Naive B cell (primary cell): ENCODE measurements at places on chromosomes 16 and 17.

DNA sequence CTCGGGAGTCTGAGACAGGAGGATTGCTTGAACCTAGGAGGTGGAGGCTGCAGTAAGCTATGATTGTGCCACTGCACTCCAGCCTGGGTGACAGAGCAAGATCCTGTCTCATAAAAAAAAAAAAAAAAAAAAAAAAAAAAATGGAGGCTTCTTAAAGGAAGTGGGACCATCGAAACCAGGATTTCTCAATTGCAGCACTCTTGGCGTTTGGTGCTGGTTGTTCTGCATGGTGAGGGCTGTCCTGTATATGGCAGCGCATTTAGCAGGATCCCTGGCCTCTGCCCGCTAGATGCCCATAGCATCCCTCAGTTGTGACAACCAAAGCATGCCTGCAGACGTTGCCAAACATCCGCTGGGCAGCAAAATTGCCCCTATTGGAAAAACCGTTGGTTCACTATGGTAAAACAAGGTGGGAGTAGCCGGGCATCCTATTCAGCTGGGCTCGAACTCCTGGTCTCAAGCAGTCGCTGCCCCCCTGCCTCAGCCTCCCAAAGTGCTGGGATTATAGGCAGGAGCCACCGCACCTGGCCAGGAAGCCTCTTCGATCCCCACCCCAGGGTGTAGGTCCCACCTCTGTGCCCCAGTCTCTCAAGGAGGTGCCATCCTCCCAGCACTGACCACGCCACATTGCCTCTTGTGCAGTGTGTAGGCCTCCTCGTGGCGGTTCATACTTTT is 6.5 kb upstream of the NPIPB7 start:
- no peak for DNase-seq

DNA sequence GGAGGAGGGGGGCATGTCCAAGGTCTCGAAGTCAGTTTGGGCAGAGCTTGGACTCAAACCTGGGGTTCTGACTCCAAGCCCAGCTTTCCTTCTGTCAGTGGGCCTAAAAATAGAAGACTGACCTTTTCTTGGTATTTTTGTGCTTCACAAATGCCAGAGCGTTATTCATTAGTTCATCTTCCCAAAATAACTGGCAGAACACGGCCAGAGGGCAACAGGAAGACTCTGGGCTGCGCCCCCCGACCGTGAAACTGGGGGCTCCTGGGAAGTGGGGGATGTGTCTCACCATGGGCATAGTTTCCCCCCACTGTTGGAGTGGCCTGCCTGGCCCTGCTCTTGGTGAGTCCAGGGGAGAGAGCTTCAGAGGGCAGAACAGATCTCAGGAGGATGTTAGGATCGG is 94.0 kb downstream of the SOCS1 start:
- DNase-seq: no peak

DNA sequence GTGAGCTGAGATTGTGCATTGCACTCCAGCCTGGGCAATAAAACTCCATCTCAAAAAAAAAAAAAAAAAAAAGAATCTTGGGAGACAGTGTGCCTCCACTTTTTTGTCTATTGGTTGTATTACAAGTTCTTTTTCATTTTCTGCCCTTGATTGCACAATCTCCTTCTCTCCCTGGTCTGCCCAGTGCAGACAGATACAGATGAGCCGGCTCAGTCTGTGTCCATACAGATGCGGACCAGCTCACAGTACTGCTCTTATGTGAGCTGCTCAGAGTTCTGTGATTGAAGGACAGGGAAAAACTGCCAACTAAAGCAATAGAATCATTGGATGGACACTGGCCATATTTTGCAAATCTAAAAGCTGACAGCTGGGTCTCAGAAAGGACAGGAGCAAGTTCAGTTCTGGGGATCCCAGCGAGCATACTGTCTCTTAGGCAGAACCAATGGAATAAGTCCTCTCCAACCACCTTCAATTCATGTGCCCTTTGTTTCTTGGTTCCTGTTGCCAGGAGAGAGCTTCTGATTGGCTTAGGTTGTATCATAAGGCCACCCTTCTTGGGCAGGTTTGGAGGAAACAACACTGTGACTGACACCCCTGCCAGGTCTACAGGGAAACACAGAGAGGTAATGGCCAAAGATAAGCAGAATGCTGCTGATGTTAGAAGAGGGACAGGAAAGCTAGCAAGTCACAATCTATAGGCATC is 495.6 kb upstream of the HSBP1 start:
- DNase-seq: no peak

GRCh38 chr17:39995438-39995837 is 14.8 kb downstream of the PSMD3 start:
- DNase-seq: no peak

DNA sequence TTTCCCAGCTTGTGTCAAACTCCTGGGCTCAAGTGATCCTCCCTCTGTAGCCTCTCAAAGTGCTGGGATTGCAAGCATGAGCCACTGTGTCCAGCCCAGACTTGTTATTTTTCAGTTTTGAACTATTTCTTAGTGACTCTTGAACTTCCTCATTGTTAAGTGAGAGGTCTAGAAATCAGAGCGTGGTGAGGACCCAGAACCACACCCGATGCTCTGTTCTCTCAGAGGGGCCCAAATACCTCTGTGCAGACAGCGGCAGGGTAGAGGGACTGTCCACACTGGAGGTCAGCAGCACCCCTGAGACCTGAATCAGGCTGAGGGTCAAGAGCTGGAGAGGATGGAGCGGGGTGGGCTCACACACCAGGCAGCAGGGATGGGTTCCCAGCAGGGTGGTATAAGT is 47.7 kb upstream of the MEAK7 start:
- no peak for DNase-seq

DNA sequence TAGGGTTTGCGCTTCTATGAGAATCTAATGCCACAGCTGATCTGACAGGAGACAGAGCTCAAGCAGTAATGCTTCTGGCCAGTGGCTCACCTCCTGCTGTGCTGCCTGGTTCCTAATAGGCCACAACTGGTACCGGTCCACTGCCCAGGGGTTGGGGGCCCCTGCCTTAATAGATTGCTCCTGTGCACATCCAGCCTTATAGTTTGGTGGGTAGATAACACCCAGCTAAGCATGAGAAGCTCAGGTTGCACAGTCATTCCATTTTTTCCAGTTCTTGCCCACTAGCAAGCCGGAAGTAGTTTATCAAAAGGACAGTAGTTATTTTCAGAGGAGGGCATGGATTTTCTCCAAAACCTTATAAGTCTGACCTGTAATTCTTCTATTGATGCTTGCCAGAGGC is 7.6 kb downstream of the KRTAP1-5 start:
- DNase-seq: no peak

GRCh38 chr17:77544347-77545110 is 403.8 kb downstream of the SEC14L1 start:
- no peak for DNase-seq
